ENCODE measurements at places on chromosomes 3 and 15. TPM values are rescaled to one million over a fixed set of nuclear protein-coding genes. Genes with fewer than 3 reads are reported as not detected.

DNA sequence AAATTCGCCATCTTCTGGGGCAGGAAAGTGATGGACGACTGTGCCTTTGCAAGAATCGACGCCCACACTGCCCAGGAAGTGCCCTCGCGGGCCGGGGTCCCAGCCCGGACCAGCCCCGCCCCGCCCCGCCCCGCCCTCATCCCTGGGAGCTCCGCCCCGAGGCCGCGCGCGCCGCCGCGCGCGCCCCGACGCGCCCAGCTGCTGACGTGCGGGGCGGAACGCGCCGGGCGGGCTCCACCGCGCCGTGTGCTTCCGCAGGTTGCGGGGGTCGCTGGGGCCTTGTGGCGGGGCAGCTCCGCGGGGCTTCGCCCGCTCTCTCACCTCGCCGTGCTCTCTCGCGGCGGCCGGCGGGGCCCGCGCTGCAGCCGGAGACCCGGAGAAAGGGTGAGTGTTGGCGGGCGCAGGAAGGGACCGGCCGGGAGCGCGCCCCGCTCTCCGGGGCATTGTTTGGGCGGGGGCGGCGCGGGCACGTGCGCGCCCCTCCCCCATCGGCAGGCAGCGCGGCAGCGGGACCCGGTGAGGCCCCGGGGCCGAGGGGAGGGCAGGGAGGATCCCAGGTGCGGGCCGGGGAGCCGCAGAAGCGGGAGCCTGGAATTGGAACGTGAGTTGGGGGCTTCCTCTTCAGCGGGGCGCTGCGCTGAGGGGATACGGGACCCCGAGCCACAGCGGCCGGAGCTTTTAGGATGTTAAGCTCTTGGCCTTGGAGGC is at the start of gene YEATS2:
Gene YEATS2, plus strand, starts transcription at position 188 of the 708 bp plus-strand sequence. CDS start 17,366 bp downstream, outside the sequence.
- peak within 1 kb of the TSS; percentile 84 for H3K27ac ChIP-seq
- peak within 1 kb of the TSS; percentile 97 for H3K4me3 ChIP-seq
- H3K4me1 ChIP-seq: peaks cover 29% of the 10 kb centered on the region
- DNase-seq: peak; percentile 66
- H3K36me3 ChIP-seq: peaks cover 30% of the 10 kb centered on the region
- no peaks in the 10 kb centered on the region for H3K27me3 ChIP-seq

Gene LRRC2
- total RNA-seq: not detected

Gene ZNF501
- 1.3 TPM for total RNA-seq

DNA sequence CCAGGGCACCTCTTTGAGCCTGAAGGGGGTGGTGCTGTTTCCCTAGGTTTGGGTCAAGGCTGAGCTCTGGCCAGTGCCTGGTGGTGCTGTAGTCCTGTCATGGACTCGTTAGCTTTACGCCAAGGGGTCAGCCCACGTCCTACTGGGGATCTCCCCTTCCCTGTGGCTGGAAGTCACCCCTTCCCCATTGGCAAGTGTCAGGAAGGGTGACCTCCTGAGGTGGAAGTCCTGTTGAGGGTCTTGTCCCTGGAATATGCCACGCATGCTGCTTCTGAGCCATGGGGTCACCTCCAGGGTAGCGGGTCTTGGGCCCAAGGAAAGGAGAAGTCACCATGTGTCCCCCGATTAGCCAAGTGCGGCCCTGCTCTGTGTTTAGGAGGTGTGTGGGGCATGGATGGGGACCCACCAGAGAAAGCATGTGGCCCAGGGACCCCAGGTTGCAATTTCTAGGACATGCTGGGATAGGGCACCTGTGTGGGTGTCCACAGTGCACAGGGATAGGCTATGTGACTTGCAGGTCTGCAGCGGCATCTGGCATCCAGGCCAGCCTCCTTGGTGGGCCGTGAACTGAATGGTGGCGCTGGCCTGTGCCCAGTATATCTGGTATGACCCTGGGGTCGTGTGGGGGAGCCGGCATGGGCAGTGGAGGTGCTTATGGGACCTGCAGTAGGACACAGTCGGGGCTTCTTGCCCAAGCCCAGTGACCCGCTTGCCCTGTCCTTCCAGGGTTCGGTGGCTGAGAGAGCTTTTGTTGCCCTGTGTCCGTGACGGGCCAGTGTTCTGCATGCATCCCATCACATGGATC is 226.7 kb downstream of the SNRPN start:
- DNase-seq: no peak
- H3K27ac ChIP-seq: no peak overlapping the region
- no peaks in the 10 kb centered on the region for H3K27me3 ChIP-seq
- no peaks in the 10 kb centered on the region for H3K4me1 ChIP-seq

Gene ARNT2
- total RNA-seq: not detected
